ENCODE measurements at places on chromosomes 11 and 22. TPM values are rescaled to one million over a fixed set of nuclear protein-coding genes. Genes with fewer than 3 reads are reported as not detected.

Gene MS4A3
- not detected for total RNA-seq

Gene CLMP
- total RNA-seq = 139 TPM

Gene B4GAT1
- total RNA-seq = 41.6 TPM

Gene SYCE3
- 0.94 TPM for total RNA-seq

Gene OR10A3
- total RNA-seq = not detected

Gene FAM227A
- 2.5 TPM for total RNA-seq

Gene RASD2
- total RNA-seq = 0.95 TPM

Gene SLC1A2
- 2.7 TPM for total RNA-seq

Gene MMP7
- total RNA-seq = not detected

Gene TSPAN32
- total RNA-seq = 0.47 TPM

Gene CSRP3
- not detected for total RNA-seq

Gene GRAMD1B
- total RNA-seq = 0.34 TPM

Gene GGTLC2
- not detected for total RNA-seq

Gene KRTAP5-1
- total RNA-seq = not detected

Gene NNMT
- total RNA-seq = 133 TPM

Gene SCUBE1
- under 0.01 TPM for total RNA-seq

Gene IGSF9B
- 0.79 TPM for total RNA-seq

Gene CNGA4
- total RNA-seq = 0.09 TPM

Gene DYNC2H1
- 61.2 TPM for total RNA-seq

Gene RIMBP3B
- total RNA-seq = under 0.01 TPM

Gene CRYBA4
- not detected for total RNA-seq

Gene CHST1
- total RNA-seq = 0.32 TPM

Gene LRRC32
- 9.6 TPM for total RNA-seq

Gene LSP1
- 6.0 TPM for total RNA-seq

Gene INPP5J
- total RNA-seq = 0.16 TPM

Gene DEFB131B
- not detected for total RNA-seq

Gene EI24
- total RNA-seq = 84.2 TPM

Gene MS4A1
- total RNA-seq = not detected

Gene SHISA8
- total RNA-seq = not detected

Gene PTGDR2
- total RNA-seq = 1.5 TPM

Gene ACR
- not detected for total RNA-seq

Gene CCDC157
- total RNA-seq = 1.4 TPM
